ENCODE measurements at places on chromosomes 6 and 20. TPM values are rescaled to one million over a fixed set of nuclear protein-coding genes. Genes with fewer than 3 reads are reported as not detected.

- DNase-seq: no peak
Observed at GRCh38 chr20:8658103-8658502, 410.8 kb upstream of the PLCB4 start.

GRCh38 chr6:105493736-105494135 is 90.9 kb upstream of the PREP start:
- DNase-seq: no peak

DNA sequence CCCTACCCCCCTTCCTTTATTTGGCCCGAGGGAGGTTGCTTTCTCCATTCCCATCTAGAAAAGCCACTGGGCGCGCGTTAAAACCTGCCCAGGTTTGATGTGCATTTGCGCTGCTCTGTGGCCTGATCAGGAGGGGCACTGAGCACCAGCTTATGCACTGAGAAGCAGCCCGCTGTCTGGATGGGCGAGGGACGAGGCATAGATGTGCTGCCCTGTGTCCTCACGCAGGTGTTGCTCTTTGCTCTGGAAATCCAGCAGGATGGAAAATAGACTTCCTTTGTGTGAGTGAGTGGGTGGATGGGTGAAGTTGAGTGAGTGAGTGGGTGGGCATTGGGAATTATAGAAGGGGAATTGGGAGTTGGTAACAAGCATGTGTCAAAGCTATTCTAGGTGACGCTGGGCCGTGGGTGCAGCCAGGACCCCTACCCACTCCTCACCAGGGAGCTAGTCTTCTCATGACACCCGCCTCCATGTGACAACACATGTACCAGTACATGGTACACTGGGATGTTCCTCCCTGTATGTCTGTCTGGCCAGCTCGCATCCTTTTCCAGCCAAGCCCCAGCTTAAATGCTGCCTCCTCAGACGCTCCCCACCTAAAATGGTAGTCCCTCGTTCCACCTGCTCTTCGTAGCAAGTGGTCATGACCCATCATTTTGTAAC is 162.6 kb downstream of the DTNBP1 start:
- DNase-seq: no peak

The PROKR2 gene
- polyA plus RNA-seq: not detected

The SULF2 gene
- polyA plus RNA-seq: 38.2 TPM

- no peak for DNase-seq
Observed at GRCh38 chr6:90611543-90612312, 24.9 kb upstream of the MAP3K7 start.

DNA sequence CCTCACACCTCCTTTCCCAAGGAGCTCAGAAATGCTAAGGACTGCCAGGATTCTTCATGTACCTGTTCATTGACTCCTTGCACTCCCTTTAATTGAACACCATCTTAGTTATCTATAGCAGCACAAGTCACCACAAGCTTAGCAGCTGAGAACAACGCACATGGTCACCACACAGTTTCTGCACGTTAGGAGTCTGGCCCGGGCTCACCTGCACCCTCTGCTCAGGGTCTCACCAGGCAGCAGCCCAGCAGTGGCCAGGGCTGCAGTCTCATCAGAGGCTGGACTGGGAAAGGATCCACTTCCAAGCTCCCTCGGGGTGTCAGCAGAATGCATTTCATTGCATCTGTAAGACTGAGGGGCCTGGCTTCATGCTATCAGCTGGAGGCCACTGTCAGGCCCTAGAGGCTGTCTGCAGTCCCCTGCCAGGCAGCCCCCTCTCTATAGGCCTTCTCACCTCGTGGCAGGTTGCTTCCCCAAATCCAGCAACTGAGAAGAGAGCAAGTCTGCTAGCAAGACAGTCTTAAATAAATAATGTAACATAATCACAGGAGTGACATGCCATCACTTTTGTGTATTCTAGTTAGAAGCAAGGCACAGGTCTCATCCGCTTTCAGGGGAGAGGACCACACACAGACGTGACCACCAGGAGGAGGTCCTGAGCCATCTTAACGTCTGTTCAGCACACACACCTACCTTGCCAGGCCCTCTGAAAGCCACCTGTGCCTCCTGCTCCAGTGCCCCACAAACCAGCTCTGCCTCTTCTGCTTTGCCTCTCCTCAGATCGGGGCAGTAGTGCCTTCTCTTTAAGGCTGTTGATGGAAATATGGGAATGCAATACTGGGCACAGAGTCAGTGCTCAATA is 165.2 kb upstream of the CST7 start:
- DNase-seq: no peak

The FAM83B gene
- polyA plus RNA-seq: 0.06 TPM

The ANKRD66 gene
- 0.61 TPM for polyA plus RNA-seq

DNA sequence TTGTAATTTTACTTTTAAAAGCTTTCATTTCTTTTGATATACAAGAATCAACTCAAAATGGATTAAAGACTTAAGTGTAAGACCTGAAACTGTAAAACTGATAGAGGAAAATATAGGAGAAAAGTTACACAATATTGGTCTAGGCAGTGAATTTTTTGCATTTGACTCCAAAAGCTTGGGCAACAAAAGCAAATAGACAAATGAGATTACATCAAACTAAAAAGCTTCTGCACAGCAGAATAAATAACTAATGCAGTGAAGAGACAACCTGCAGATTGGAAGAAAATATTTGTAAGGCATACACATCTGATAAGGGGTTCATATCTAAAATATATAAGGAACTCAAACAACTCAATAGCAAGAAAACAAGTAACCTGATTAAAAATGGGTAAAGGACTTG is 3.0 kb downstream of the GABRR1 start:
- no peak for DNase-seq

The HNF4A gene
- 0.04 TPM for polyA plus RNA-seq

The KHDC1L gene
- not detected for polyA plus RNA-seq

The HSPA1L gene
- 3.7 TPM for polyA plus RNA-seq

GRCh38 chr20:6588296-6588695 is 179.2 kb upstream of the BMP2 start:
- no peak for DNase-seq

- DNase-seq: no peak
Observed at GRCh38 chr6:41500561-41500960, 45.6 kb upstream of the FOXP4 start.

DNA sequence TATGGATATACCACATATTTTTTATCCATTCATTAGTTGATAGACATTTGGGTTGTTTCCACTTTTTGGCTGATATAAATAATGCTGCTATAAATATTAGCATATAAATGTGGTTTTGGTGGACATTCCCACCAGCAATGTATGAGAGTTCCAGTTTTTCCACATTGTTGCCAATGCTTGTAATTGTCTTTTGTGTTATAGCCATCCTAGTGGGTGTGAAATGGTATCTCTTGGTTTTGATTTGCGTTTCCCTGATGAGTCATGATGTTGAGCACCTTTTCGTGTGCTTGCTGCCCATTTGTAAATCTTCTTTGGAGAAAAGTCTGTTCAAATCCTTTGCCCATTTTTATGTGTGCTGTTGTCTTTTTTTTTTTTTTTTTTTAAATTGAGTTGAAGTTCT is 54.4 kb downstream of the DHX35 start:
- no peak for DNase-seq

The ELOVL5 gene
- polyA plus RNA-seq: 32.1 TPM

The MYCT1 gene
- polyA plus RNA-seq: 19.5 TPM

DNA sequence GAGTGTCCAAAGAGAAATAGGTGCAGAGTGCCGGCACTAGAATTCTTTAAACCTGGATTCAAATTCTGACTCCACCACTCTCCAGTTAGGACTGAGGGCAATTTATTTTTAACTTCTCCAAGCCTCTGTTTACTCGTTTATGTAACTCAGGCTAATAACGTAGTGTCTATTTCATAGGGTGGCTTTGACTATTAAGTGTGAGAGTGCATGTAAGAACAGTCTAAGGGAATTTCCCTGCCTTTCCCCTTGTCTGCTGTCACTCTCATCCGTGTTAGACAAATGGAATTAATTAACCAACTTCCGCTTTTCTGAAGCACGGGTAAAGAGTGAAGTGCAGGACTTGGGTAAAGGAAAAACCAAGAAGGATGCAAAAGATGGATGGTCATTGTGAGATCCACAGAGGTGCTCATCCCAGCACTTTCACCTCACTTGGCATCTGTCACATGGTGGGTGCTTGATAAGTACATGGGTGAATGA is 4.1 kb upstream of the ZKSCAN8 start:
- peak; percentile 12 for DNase-seq

DNA sequence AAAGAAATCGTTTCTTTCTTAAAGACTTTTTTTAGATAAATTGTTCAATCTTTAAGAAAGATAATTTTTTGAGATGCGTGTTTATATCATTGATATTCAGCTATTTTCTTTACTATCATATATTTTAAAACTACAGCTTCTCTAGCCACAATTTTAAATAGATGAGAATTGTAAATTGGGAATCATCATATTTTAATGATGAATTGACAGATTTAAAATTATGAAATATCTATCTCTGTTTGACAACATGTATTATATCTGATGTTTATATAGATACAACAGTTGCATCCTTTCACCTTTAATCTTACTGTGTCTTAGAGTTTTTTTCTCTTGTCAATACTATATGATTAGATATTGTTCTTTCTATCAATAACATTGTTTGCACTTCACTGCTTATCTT is 762.3 kb upstream of the GJE1 start:
- no peak for DNase-seq

The KIAA1755 gene
- 7.0 TPM for polyA plus RNA-seq

DNA sequence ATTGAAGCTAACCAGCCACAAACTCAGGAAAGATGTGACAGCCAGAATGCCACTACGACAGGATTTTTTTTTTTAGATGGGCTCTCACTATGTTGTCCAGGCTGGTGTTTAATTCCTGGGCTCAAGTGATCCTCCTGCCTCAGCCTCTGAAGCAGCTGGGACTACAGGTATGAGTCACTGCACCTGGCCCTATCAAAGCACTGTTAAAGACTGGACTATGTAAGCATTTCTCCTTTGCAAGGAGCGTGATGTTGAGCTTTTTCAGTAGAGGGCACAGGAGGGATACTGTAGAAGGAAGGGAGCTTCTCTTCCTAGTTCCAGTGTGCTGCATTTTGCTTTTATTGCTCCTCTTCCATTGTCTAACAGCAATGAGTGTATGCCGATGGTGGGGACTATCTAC is 35.8 kb downstream of the ZBTB9 start:
- no peak for DNase-seq

- no peak for DNase-seq
Observed at GRCh38 chr6:8579372-8579771, 144.0 kb upstream of the SLC35B3 start.

GRCh38 chr6:156916130-156916801 is 139.1 kb downstream of the ARID1B start:
- DNase-seq: no peak

DNA sequence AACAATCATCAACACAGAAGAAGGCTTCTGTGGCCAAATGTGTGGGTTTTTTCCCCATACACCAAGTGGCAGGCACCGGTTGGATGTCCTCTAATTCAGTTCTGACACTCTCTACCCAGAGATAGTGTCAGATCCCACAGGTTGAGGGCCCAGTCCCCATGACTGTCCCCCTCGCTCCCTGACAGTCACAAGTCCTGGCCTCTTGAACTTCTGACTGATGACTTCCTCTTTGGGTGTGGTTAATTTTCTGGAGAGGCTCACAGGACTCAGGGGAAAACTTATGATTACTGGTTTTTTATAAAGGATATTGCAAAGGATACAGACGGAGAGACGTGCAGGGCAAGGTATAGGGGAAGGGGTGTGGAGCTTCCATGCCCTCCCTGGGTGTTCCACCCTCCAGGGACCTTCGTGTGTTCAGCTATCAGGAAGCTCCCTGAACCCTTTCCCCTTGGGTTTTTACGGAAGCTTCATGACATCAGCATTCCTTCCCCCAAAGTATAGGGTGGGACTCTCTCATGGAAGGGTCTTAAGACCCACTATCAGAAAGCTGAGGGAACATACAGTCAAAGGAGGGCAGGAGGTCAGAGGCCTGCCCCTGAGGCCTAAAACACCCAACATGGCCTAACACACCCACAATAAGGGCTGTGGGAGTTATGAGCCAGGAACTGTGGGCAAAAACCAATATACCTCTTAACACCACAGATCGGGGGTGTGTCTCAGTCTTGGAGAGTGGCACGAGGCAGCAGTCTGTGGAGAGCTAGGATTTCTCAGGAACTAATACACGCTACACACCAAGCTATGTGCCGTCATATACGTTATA is 33.3 kb downstream of the FARS2 start:
- DNase-seq: no peak

The NCOA3 gene
- polyA plus RNA-seq: 15.9 TPM

DNA sequence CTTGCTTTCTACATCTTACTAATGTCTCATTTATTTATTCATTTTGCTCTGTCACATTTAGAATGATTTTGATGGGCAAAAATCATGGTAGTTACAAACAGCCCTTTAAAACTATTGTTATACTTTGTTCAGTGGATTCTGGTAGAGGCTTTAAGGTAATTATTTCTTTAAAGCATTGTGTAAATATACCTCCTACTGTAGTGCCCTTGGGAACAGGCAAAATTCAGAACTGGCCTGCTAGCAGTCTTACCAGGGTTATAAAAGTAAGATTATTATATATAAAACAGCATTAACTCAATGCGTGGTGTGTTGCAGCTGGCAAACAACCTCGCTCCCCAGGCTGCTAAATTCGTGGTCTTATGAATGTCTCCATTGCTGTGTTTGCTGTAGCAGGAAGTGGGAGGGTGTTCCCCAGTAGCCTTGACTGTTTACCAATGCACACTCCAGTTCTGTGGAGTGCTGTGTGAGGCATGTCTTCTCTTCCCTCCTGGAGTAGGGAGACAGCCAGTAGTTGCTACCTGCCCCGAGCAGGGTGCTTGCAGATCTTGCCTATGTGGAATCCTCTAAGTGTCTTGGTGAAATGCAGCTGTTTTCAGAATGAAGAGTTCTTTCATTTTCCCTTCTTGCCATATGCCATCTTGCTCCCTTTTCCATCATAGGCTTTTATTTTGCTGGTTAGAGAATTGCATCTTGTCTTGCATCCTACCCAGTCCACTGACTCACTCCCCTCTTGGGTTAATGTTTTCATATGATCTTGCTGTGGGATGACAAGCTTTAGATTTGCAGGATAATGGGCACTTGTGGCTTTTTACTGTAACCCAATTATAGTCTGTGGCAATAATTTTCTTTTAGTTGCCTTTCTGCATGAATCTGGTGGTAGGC is 45.3 kb downstream of the IGF2R start:
- no peak for DNase-seq

DNA sequence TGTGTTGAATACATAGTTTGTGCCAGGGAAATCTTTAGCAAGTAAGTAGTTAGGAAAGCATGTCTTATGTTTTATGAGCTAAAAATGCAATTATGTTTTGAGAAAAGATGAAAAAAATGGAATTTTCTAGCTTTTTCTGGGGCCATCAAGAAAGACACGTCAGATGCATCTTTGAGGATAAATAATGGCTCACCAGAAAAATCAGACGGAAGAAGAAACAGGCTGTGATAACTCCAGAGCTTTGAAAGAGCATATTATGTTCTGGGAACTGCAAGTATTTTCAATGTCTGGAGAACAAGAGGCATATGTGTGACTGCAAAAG is 173.7 kb downstream of the CLVS2 start:
- DNase-seq: no peak

The ROS1 gene
- polyA plus RNA-seq: 0.05 TPM

GRCh38 chr6:157587127-157587926 is 206.3 kb downstream of the ZDHHC14 start:
- no peak for DNase-seq

The ARFGEF3 gene
- 1.1 TPM for polyA plus RNA-seq

The SMLR1 gene
- not detected for polyA plus RNA-seq

- DNase-seq: no peak
Observed at GRCh38 chr6:167347226-167347625, 22.3 kb downstream of the TTLL2 start.

Data from hindlimb muscle (tissue), 1 donor.